Astrocyte of the spinal cord (primary cell): ENCODE measurements at places on chromosomes 13 and 19.

DNA sequence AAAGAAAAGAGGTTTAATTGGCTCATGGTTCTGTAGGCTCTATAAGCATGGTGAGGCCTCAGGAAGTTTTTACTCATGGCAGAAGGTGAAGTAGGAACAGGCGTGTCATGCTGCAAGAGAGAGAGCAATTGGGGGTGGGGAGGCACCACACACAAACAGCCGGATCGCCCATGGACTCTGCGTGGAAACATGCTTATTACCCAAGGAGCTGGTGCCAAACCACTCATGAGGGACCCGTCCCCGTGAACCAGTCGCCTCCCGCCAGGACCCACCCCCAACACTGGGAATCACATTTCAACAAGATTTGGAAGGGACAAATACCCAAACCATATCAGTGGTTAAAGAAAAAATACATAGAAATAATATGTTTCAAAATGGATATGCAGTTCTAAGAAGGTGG is 174.6 kb upstream of the RNF113B start:
- no peak for DNase-seq

DNA sequence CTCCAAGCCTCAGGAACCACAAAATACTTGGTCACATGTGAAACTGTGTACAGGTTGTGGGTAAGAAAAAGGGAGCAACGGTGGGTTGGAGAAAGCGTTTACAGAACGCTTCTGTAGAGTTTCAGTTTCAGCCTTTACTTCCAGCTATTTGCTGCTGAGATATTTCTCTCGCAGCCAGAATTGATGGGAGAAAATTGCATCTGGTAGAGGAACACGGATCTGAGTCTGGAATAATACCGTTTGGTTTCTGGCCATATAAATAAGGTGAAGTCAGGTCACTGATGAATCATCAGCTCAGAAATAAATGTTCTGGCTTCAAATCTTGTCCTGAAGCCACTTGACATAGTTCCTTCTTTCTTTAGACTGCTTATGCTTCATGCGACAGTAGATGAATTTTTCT is 20.3 kb upstream of the RFC3 start:
- DNase-seq, result peak; percentile 18

- DNase-seq, result no peak
Observed at GRCh38 chr19:18290302-18291018, 9.0 kb upstream of the JUND start.

GRCh38 chr19:43797118-43797517 is 5.1 kb downstream of the LYPD5 start:
- no peak for DNase-seq

DNA sequence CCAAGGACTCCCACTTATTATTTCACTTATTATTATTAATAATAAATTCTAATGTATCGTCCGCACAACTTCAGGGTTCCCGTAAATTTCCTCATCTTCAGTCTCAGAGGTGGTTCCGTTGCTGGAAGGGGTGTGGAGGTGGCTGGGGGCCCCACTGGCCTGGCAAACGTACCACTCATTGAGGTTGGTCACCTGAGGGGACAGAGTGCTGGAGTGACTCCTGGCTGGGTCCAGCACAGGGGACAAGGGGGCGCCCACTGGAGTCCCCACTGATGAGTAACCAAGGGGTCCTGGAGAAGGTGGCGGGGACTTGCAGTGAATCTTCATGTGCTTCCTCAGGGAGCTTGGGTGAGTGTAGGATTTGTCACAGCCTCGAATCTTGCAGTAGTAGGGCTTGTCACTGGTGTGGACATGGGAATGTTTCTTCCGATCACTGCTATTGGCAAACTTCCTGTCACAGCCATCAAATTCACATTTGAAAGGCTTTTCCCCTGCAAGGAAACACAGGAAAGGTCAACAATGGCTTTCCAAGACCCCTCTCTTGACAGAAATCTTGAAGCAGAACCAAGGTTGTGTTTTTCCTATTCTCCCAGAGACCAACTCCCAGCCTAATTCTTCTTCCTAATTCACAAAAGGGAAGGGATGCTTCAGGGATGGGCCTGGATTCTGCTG is 6.1 kb downstream of the ZIC5 start:
- no peak for DNase-seq

DNA sequence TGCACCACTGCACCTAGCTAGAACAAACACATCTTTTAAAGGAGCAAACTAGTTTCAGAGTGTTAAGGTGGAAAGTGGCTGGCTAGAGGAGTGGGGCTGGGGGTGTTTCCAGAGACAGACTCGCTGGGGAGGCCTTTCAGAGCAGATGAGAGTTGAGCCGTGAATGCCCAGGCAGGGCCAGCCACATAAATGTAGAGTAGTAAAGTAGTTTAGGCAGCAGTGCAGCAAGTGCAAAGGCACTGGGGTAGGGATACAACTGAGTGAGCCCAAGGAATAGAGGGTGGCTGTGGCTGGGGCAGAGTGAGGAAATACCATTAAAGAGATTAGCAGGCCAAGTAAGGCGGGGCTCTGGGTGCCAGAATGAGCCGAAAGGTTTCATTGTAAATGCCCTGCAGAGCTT is 72.0 kb downstream of the ALOX5AP start:
- no peak for DNase-seq

- no peak for DNase-seq
Observed at GRCh38 chr13:40345654-40346372, 320.6 kb downstream of the FOXO1 start.

GRCh38 chr13:105410602-105411001 is 1124.9 kb downstream of the EFNB2 start:
- no peak for DNase-seq

DNA sequence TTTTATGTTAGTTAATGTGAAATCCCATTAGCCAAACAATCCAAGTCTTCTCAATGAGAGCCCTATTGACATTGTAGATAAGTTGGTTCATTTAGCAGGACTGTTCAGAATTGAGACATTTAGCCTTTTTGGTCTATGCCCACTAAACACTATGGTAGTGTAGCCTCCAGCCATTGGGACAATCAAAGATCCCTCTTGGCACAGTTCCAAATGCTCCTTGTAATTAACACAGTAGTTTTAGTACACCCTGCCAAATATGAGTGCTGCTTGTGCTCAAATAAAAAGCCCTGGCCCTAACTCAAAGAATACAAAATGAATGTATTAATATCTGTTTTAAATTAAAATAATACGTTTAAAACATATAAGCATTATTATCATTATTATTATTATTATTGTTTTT is 15.4 kb upstream of the FAM216B start:
- no peak for DNase-seq

- no peak for DNase-seq
Observed at GRCh38 chr19:1503089-1503924, 9.5 kb downstream of the ADAMTSL5 start.

DNA sequence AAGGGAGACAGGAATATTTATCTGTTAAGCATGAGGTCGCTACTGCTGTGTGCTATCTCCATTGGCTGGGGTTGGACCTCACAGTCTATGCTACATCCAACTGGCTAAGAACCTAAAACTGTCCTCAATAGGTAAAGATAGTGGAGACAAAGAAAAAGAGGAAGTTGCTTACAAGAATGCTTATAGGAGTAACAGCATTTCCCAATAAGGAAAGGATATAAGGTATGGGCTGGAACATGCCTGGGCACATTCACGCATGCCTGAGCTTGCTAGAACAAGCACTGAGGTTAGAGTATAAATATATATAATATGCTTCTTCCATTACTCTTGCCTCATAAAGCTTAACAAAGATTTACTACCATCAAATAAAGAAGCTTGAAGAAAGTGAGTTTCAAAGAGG is 47.9 kb upstream of the CEACAM21 start:
- no peak for DNase-seq

DNA sequence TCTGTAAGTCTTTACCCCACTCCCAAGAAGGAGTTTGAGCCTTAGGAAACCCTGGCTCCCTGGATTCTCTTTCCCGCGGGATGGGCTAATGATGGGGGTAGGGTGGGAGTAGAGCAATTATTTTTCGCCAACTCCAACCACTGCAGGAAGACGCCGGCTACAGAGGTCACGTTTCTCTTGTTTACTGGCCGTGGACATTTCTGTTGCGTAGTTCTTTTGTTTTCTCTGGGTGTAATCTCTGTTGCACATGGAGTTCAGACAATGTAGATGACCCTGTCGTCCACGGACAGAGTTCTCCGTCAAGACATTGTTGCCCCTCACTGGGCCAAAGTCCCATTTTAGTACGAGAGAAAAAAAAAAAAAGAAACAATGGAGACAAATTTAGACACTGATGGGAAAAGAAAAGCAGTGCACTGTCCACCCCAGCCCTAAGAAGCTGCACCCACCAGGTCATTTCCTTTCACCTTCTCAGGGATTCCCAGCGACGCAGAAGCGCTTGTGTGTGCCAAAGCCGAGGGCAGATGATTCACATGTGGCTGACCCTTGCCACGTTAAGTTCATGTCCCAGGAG is 133.9 kb upstream of the ARGLU1 start:
- DNase-seq, result no peak

GRCh38 chr13:97322740-97323342 is 100.7 kb downstream of the MBNL2 start:
- DNase-seq, result peak; percentile 45

DNA sequence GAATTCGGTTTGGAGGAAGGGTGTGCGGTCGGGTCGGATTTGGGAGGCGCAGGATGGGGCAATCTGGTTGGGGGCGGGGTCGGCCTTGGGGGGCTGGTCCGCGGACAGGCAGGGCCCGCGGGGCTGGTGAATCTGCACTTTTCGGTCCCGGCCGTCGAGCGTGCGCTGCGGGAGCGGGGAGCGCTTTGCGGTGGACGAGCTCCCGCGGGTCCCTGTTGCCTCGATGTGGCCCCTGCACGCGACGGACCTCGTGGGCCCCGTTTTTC is 11.9 kb downstream of the PEAK3 start:
- no peak for DNase-seq

- no peak for DNase-seq
Observed at GRCh38 chr13:112132619-112133018, 65.7 kb downstream of the SOX1 start.

DNA sequence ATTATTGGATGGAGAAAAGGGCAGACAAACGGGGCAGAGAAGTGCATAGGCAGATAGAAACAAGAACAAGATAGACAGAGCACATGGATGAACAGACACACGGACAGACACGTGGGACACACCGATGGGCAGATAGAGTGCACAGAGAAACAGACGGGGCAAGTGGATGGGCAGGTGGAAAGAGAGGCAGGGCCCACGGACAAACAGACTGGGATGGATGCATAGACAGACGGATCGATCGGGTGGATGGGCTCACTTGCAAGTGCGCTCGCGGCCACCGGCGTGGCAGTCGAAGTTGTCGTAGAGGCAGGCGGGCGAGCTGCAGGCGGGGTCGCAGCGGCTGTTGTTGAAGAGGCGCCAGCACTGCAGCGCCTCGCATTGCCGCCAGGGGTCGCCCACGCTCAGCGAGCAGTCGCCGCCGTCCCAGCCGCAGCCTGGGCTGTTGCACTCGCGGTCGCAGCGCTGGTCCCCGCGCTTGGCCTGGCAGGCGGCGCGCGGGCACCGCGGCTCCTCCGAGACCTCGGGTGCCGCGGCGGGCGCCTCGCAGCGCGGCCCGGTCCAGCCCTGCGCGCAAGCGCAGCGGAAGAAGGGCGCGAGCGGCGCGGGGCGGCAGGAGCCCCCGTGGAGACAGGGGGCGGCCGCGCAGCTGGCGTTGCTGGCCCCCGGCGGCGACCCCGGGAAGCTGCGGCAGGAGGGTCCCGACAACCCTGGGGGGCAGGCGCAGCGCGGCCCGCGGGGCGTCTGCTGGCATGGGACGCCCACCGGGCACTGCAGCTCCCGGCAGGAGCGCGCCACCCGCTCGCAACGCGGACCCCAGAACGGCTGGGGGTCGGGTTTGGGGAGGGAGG is 23.3 kb downstream of the NOTCH3 start:
- DNase-seq, result peak; percentile 64

- DNase-seq, result peak; percentile 17
Observed at GRCh38 chr13:24664726-24665409, 15.3 kb upstream of the ATP12A start.

DNA sequence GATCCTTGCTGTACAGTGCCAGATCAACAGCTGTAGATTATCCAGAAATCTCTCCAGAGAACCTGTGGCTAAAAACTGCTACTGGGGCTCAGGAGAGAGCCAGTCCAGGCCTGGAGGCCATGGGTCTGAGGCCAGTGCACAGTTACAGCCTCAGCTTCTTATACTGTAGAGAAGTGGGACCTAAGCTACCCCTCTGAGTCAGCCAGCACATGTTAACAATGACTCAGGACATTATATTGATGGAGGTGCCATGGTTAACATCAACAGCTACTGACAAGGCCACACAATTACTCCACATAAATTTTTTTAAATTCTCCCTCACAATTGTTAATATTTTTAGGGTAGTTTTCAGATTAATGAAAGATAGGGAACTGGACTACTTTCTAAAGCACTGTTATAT is 138.5 kb downstream of the RBM26 start:
- no peak for DNase-seq

DNA sequence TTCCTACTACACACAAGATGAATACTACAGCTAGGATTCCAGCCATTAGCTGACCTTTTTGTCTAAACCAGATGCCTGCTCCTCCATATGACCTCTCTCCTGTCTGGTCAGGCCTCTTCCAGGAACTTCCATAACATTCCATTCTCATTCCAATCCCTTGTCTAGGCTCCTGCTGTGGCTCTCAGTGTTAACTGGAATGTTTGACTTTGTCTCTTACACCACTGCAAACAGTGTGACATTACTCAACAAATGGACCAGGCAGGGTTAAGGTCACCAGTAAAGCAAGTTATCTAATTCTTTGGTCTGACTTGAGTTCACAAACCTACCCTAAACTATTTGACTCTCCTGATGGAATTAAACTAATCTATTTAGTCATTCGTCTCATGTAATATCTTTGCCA is 2.1 kb upstream of the GPC6 start:
- peak; percentile 23 for DNase-seq

- no peak for DNase-seq
Observed at GRCh38 chr19:33129901-33130300, 2.0 kb upstream of the WDR88 start.

DNA sequence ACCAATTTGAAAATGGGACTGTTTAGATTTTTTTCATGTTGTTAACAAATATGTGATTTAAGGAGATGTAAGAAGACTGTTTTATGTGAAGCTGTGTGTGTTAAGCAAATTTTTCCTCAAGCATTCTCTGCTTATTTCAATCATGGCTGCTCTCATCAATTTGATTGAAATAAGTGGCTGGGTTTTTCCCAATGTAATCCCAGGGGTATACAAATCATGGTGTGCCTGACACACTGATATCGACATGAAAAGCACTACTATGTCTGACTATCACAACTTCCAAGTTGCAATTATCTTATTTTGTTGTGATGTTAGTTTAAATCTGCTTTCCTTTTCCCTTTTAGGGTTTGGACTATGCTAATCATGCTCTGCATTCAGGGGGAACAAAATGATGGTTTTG is 283.7 kb downstream of the HS6ST3 start:
- DNase-seq, result no peak

DNA sequence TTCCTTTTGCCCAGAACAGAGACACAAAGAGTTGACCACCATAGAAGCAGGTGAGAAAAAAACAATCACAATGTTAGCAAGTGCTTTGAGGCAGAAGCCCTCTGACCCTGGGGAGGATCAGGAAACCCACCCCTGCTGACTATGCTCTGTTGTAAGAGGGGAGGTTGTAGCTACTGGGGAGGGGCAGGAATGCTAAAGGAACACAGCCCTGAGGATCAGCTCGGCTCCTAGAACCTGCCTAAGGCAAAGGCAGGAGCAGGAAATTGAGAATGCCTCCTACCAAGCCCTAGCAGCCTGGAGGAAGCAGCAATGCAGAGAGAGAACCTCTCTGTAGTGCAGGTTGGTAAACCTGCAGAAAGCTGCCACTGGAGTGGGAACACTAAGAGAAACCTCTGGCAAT is 624.0 kb upstream of the KLF12 start:
- no peak for DNase-seq
